Activated CD8-positive, alpha-beta T cell treated with anti-CD3 and anti-CD28 coated beads for 36 hours (primary cell): ENCODE measurements at places on chromosomes 2 and 18. TPM values are rescaled to one million over a fixed set of nuclear protein-coding genes. Genes with fewer than 3 reads are reported as not detected.

GRCh38 chr2:68086166-68086565 lies 23.4 kb upstream of the C1D start:
- H3K27me3 ChIP-seq, result peaks cover 2% of the 10 kb centered on the region
- H3K27ac ChIP-seq, result no peak overlapping the region
- H3K36me3 ChIP-seq, result no peaks in the 10 kb centered on the region
- H3K4me1 ChIP-seq, result peaks cover 8% of the 10 kb centered on the region
- DNase-seq, result no peak
- no peak overlapping the region for H3K4me3 ChIP-seq

GRCh38 chr18:6882401-6882800 lies 152.9 kb downstream of the ARHGAP28 start:
- H3K4me1 ChIP-seq, result no peaks in the 10 kb centered on the region
- no peak overlapping the region for H3K4me3 ChIP-seq
- H3K27ac ChIP-seq, result no peak overlapping the region
- H3K36me3 ChIP-seq, result no peaks in the 10 kb centered on the region
- H3K27me3 ChIP-seq, result no peaks in the 10 kb centered on the region
- no peak for DNase-seq

- H3K27ac ChIP-seq, result no peak overlapping the region
- no peaks in the 10 kb centered on the region for H3K4me1 ChIP-seq
- no peak for DNase-seq
These were observed 214.0 kb downstream of the TMEM163 start for GRCh38 chr2:134504586-134505336.

TMEM247 gene
- total RNA-seq, result not detected

MATN3 gene
- total RNA-seq, result not detected
